EH (cell line): ENCODE measurements at places on chromosomes 12 and 14.

DNA sequence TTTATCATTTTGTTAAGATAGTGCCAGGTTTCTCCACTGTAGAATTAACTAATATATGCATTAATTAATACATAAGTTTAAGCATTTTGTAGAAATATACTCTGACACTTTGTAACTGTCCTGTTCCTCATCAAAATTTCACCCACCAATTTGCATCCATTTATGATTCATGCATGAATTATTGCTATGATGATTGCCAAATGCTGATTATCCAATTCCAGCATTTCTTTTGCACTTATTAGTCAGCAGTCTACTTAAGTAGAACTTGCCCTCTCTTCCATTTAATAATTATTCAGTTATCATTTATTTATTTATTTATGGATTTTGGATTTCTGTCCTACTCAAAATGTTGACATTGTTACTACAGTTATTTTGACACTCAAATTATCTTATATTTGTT lies 72.2 kb downstream of the SLC6A15 start:
- DNase-seq: no peak

DNA sequence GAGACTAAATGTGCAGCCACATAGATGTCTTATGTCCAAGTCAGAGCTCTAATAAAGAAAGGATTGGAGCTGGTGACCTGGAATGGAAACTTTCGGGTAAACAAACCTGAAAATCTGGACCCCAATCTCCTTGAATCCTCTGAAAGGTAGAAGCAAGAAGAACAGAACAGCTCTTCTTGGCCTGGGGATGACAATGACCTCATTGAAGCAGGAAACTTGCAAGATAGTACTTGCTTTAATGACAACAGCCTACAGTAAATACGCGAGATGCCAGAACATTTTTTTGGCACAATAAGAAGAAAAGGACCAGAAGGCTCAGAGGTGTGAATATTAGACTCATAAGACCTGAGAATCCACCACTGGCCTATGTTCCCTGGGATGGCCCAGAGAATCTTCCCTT lies 4.1 kb upstream of the PRIMA1 start:
- no peak for DNase-seq

DNA sequence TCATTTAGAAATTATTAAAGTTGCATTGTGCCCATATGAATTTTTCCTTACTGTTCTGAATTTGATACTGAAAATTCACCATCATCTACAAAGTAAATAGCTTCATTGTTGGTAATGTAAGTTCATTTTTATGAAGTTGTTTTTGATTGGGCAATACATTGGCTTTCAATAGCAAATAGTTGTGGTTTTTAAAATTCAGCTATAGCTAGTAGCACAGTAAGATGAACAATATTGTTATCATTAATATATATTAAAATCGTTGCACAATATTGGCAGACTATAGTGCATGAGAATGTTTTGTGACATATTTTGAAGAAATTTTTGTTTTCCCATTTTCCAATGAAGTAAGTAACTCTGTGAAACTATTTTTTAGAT lies 575.0 kb downstream of the PRKD1 start:
- DNase-seq: no peak

DNA sequence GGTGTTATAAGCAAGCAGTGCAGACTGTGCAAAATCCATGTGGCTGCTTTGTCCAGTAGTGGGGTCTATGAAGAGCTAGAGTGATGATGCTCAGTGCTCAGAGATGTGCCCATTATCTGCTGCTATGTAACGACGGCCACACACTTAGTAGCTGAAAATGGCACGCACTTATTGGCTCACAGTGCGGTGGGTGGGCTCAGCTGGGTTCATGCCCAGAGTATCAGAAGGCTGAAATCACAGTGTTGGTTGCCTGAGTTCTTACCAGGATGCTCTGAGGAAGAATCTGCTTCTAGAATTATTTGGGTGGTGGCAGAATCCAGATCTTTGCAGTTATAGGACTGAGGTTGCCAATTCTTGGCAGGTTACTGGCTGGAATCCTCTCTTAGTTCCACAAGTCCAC lies 124.7 kb downstream of the SLC15A4 start:
- no peak for DNase-seq

DNA sequence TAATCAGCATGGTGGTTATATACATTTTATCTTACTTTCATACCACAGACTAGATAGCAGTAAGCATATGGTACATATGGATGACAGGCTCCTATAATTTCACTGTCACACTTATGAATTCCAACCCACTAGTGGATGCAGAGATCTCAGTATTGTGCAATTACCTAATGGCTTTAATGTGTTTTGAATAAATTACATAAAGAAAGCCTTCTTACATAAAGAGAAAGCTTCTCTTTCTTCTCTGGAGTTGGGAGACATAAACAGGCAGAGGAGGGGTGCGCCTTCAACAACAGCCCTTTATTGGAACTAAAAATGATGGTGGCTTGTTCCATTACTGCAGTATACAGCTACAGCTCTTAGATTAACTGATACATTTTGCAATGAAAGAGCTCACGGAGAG lies 52.6 kb downstream of the SAV1 start:
- DNase-seq: no peak

DNA sequence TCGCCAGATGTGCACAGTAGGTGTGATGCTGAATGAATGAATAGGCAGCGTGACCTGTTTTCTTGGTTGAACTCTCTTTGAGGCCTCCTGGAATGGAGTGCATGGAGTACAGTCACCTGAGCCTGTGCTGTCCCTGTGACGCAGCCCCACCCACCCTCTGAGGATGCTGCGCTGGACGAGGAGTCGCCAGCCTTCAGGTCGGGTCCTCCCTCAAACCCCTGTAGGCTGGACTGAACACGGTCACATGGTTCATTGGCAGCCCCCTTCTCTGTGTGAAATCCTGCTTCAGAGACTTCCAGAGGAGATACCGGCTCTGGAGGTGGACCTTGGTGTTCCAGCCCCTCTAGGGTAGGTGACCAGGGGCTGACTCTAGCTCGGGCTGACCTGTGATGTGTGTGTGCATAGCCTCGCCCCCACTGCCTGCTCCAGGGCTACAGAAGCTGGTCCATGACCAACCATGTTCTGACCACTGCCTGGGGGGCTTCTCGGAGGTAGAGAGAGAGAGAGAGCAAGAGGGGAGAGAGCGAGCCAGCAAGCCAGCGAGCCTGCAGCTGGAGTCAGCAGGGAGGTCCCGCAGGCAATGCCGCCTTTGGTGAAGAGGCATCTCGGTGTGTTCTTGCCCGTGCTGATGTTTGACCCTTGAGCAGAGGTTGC lies 158.0 kb upstream of the RTL1 start:
- DNase-seq: no peak

DNA sequence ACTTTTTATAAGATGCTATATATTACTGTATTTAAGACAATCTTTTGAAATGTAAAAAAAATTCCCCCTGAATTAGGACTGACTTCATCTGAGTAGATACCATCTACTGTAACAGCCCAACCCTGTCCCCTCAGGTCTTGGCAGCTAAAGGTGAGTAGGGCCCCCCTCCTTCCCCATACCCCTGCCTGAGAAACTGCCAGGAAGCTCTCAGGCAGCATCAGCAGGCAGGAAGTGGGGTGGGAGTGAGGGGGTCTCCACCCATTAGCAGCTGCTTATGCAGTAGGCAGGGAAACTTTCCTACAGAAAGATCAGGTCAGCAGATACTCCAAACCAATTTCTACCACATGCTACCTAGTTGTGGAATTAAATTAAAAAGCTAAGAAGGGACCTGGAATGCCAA lies 62.5 kb downstream of the PAX9 start:
- DNase-seq: no peak
